Stimulated activated CD4-positive, alpha-beta T cell treated with anti-CD3 and anti-CD28 coated beads, Interleukin-15, amount 100 ng/mL, for 24 hours (primary cell): ENCODE measurements at places on chromosomes 3 and 15.

DNA sequence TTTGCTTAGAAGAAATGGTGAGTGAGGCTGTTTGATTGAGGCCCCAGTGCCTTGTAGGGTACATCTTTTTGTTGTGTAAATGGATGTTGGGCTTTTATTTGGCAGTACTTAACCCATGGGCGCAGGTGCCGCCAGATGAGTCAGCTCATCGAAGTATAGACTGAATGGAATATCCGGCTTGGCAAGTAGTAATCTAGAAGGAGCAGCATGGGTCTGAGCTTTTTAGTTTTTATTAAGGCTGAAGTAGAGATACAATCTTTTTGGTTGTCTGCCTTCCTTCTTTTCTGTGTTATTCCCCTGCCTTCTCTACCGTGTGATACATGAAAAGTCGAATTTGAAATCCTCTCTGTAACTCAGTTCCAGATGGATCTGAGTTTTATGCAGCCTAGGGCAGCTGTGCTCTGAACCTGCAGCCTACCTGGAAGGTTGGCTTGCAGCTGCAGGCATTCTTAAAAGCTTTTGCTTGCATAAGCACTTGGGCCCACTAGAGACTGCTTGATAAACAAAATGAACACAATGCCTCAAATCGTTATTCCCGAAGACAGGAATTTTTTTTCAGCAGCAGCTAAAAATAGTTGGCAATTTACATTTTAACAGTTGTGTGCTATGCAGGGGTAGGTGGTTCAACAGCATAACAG, 177.5 kb upstream of the CGNL1 start:
- no peak for DNase-seq

DNA sequence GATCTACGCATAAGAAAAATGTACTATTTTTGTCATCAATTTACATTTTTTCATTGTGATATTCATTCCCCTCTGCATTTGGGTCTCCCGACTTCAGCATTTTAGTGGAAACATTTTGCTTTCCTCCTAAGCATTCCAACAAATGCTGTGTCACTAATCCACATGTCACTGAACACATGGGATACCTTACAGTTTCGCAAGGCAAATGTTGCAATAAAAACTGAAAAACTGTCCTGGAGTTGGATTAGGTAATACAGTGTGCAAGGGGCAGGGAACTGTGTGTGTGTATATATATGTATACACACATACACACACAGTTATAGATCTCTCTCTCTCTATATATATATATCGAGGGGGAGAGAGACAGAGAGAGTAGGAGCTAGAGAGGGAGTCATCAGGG, 632.2 kb downstream of the MAGI1 start:
- DNase-seq: no peak

DNA sequence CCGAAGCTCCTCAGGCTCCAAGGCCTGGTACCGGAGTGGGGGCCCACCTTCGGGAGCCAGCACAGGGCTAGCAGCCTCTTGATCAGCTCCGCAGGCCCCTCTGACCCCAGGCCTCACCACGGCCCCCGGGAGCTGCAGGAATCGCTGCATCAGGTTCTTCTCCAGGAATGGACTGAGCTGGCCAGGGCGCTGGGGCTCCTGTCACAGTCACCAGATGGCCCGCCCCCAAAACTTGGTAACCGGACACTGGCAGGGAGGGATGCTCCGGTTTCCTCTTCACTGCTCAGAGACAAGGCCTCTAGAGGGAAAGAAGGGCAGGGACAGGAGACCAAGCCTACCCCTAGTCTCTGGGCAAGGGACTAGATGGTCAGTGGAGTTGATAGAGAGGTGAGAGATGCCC, 9.9 kb downstream of the AP3B2 start:
- no peak for DNase-seq

- no peak for DNase-seq
Measured at GRCh38 chr3:101784855-101785613, 6.0 kb downstream of the NXPE3 start.

GRCh38 chr3:3951071-3951470, 151.8 kb downstream of the LRRN1 start:
- no peak for DNase-seq

DNA sequence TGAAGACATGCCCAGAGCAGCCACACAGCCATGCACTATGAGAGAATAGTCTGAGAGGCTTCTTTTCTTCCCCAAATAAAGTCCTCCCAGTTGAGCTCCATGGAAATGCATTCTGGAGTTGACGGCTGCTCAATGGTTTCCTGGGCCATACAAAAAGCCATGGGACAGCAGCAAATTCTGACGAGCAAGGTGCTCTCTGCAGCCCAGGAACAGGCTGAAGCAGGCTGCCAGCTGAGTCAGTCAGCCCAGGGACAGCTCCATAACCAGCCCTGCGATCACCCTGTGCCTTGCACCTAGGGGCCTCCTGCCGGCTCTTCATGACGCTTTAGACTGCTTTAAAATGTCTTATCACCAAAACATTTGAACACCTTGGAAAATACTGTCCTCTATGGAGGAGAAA, 256.3 kb upstream of the CHRNA7 start:
- DNase-seq: no peak

- no peak for DNase-seq
Measured at GRCh38 chr3:109963831-109964230, 626.5 kb upstream of the DPPA4 start.

GRCh38 chr3:4399476-4399875, 67.6 kb downstream of the SUMF1 start:
- no peak for DNase-seq
